ENCODE measurements at places on chromosomes 2 and 18. TPM values are rescaled to one million over a fixed set of nuclear protein-coding genes. Genes with fewer than 3 reads are reported as not detected.

- DNase-seq = no peak
Measured at GRCh38 chr2:137508739-137509384, 455.4 kb upstream of the HNMT start.

DNA sequence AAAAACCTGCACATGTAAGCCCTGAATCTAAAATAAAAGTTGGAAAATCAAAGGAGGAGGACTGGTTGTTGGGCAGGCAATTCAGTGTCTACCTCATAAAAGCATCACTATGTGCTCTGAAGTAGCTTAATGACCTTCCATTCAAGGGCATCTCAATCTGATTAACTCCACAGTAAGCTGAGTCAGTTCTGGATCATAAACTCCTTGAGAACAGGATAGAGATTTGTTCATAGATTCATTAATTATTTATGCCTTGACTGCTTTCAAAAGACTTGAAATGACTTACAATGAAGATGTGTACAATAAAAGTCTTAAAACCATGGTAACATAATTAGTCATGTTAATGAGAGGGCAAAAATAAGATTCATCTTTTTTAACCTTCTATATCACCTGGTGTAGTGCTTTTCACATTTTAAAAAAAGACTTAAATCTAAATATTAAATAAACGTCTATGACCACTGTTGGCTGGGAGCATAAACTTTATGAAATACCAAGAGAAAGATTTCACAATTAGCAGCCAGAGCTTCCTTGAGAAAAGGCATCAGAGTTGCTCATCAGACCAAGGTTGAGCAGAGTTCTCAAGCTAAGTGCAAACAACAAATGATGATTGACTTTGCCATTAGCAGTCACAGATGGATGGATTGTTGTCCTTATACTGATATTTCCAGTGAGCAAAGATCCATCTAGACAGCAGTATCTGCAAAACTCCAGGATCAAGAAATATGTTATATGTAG is 237.3 kb upstream of the THUMPD2 start:
- no peak for DNase-seq

The RNASEH1 gene
- total RNA-seq = 28.5 TPM

GRCh38 chr2:203796248-203797010 is 71.1 kb upstream of the CTLA4 start:
- no peak for DNase-seq

The LYG2 gene
- not detected for total RNA-seq

GRCh38 chr2:189592353-189592984 is 11.9 kb upstream of the SLC40A1 start:
- DNase-seq = no peak

DNA sequence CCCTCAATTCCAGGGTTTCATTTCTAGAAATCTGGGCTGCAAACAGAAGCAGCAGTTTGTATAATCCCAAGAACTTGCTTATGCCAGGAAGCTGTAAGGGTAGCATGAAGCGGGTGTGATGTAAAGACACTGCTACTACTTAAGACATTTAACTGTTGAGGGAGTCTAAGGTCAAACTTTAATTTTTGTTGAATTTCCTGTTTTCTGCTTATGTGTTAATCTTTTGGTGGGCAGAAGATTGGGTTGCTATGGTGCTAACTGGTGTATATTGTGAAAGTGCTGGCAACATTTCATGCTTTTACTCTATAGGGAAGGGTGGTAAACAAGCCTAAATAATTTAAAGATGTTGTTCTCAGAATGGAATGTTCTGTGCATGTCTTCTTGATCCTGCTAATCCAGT is 2.7 kb downstream of the NCOA1 start:
- DNase-seq = no peak

DNA sequence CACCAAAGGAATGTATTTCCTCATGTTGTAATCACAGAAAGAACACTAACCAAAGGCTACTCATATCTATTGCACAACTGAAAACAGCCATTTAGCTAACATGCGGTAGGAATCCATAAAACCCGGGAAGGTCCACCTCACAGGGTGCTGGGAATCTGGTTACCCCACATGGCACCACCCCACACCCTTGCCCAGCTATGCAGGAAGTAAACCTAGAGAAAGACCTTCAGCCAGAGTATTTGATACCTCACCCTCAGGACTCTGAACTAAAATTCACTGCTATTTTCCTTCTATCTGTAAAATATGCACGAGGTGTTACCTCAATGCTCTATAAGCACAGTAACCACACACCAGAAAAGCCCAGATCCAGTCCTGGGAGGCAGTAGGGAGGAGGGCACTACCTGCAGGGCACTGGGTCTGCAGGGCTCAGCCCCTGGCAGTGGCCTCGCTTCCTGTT is 45.8 kb downstream of the PTPN2 start:
- DNase-seq = peak; percentile 88

DNA sequence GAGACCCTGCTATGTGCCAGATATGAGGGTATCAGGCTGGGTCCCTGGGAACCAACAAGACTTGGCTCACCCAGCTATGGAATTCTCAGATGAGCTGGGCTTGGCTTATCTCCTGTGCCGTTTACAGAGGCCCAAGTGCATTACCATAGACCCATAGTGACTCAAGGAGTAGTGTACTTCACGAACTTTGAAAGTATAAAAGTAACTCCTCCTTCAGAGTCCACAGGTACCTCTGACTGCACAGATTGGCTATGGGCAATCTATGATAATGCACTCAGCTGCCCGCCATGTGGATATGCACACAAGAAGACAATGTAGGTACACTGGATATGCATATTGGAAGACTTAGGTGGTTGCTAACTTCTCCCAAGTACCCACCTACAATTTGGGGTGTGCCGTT is 78.4 kb downstream of the QPCT start:
- no peak for DNase-seq

DNA sequence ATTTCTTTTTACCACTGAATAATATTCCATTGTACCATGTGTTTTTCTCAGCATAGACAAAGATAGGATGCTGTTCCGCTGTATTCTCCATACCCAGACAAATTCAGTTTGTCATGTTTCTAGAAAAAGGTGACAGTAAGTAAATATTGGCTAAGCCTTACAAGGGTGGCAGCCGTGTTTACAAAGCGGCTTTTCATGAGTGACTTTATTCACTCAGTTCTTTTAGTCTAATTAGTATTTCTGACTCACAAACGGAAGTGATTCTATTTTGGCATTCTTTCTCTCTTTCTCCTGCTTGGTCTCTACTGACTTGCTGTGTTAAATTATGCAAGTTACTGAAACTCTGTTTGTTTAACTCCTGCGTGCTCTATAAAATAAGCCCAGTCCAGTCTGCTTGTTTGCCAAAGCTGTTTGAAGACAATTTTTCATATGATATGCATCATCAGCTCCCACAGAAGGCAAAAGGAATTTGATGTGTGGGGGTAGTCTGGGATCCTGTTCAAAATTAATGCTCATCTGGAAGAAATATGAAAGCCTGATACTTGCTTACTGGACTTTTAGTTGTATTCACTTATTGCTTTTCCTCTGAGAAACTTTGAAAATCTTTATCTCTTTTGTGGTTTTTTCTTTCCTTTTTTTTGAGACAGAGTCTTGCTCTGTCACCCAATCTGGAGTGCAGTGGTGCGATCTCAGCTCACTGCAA is 2.3 kb upstream of the PLEKHH2 start:
- peak; percentile 94 for DNase-seq

GRCh38 chr2:101766871-101767739 is 69.6 kb downstream of the MAP4K4 start:
- DNase-seq = peak; percentile 67

GRCh38 chr18:55847960-55848359 is 260.0 kb upstream of the TCF4 start:
- no peak for DNase-seq

The EMILIN1 gene
- 251 TPM for total RNA-seq

The POTEI gene
- not detected for total RNA-seq

GRCh38 chr2:200177971-200178911 is 128.3 kb upstream of the SPATS2L start:
- DNase-seq = peak; percentile 51

The MOCOS gene
- 9.0 TPM for total RNA-seq

The PID1 gene
- 8.2 TPM for total RNA-seq

DNA sequence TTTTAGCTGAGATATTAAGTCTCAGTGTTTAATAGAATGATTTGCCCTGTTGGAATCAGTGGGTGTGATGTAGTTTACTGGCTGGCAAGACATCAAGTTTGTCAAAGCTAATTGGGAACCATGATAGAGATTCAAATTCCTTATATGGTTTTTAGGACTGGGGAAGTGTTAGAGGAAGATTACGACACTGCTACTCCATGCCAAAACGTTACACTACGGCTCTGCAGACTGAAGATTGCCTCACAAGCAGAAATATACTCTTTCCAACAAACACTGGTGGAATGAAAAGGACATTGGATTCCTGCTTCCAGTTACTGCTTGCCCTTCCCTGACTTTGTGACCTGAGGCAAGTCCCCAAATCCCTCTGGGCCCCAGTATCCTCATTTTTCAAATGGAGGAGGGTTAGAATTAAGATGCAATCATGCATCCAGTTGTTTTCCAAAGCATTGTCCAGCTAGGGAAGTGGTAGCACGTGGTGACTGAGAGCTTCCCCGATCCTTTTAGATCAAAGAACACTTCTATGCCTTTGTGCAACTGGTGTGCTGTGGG is 147.6 kb downstream of the CDC42EP3 start:
- DNase-seq = peak; percentile 83

GRCh38 chr2:190407662-190408537 is at the start of gene MFSD6:
Gene MFSD6 (plus strand): TSS chr2:190408355. CDS start chr2:190436030, 27,675 bp downstream.
- no peak for DNase-seq

- DNase-seq = no peak
Measured at GRCh38 chr18:40094441-40094840, 1860.6 kb upstream of the PIK3C3 start.

DNA sequence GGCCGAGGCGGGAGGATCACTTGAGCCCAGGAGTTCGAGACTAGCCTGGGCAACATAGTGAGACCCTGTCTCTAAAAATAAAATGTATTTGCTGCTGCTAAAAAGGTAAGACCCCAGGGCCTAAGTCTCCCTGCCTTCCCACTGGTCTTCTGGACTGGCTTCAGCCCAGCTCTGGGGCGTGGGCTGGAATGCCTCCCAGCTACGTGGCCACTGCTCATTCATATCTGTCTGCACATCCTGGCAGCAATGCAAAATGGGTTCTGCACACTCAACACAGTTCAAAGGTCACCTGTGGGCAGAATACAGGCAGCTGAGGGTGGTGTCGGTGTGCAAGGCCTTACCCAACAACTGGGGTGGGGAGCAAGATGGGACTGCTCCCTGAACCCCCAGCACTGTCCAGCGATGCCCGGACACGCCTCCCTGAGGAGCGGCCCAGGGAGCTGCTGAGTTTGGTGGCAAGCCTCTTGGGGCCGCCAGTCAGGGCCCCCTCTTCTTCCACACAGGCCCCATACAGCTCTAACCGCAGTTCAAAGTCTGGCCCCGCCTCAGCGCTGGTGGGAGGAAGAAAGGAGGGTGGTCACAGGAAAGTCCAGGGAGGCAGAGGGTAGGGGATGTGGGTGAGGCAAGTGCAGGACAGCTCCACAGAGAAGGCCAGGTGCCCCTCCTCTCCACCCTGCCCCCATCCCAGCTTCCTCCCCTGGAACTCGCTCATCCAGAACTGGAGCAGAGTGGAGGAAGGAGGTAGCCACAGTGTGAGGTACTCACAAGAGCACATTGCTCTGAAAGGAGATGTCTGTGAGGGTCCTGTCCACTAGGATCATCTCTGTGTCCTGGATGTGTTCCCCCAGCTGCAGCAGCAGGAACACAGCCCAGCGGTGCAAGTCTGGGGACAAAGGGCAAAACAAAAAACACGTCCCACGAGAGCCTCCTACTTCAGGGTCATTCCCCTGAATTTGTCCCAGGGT is 8.2 kb downstream of the WDR54 start:
- no peak for DNase-seq

The EML4 gene
- total RNA-seq = 49.5 TPM

GRCh38 chr2:173079973-173080860 is 4.6 kb downstream of the MAP3K20 start:
- peak; percentile 91 for DNase-seq

The CYP1B1 gene
- total RNA-seq = 94.1 TPM

DNA sequence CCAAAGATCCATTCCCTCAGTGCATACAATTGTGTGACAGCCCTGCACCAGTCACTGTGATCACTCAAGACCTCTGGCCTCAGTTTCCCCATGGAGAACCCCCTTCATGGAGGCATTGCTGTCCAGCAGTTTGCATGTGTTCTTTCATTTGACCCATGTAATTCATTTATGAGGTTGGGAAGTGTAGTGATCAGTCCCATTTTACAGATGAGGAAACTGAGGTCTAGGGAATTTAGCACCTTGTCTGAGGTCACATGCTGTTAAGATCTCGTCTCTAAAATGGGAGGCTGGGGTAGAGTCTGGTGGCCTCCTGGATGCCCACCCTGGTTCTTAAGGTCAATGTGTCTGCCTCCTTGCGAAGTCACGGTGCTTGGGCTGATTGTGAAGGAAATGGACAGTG is 19.1 kb downstream of the LDLRAD4 start:
- no peak for DNase-seq

DNA sequence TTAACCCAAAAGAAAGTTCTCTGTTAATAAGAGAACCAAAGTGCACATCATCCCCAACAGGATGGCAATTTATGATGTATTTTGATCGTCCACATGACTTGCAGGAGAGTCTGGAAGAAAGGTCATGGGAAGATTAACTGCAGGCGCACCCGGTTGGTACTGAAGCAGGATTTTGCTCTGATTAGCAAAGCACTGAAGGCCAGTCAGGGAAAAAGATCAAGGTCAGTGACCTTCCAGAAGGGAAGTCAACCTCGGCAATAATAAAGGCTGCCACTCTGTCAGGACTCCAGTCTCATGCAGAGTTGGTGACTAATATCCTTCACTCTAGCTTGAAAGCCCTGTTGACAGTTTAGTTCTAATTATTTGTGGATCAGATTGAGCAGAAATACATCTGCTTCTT is 432.7 kb upstream of the RAB12 start:
- DNase-seq = no peak

GRCh38 chr2:195779491-195779890 is 122.5 kb downstream of the SLC39A10 start:
- DNase-seq = no peak

DNA sequence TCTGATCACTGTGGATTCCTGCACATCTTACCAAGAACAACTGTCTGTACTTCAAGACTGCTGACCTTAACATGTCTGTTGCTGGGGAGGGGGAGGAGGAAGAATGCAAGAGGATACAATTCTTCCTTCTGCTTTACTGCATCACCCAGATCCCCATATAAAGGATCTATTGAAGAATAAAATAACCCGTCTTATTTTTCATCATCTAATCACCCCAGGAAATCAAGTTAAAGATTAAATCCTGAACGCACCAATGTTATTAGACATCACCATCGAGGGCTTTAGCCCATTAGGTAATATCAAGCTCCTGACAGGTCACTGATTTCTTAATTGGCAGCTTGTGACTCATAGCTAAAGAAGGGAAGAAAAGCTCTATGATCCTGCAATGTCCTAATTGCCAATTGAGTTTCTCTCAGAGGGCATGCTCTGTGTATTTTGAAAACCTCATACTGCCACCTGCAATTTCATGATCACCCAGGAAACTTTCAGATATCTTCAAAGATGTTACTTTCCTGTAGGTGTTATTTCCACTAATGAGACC is 75.4 kb upstream of the KCNE4 start:
- DNase-seq = no peak

The RPRM gene
- total RNA-seq = not detected

- no peak for DNase-seq
Measured at GRCh38 chr2:234273887-234274584, 222.8 kb downstream of the ARL4C start.
